ENCODE measurements at places on chromosomes 6 and 20.

DNA sequence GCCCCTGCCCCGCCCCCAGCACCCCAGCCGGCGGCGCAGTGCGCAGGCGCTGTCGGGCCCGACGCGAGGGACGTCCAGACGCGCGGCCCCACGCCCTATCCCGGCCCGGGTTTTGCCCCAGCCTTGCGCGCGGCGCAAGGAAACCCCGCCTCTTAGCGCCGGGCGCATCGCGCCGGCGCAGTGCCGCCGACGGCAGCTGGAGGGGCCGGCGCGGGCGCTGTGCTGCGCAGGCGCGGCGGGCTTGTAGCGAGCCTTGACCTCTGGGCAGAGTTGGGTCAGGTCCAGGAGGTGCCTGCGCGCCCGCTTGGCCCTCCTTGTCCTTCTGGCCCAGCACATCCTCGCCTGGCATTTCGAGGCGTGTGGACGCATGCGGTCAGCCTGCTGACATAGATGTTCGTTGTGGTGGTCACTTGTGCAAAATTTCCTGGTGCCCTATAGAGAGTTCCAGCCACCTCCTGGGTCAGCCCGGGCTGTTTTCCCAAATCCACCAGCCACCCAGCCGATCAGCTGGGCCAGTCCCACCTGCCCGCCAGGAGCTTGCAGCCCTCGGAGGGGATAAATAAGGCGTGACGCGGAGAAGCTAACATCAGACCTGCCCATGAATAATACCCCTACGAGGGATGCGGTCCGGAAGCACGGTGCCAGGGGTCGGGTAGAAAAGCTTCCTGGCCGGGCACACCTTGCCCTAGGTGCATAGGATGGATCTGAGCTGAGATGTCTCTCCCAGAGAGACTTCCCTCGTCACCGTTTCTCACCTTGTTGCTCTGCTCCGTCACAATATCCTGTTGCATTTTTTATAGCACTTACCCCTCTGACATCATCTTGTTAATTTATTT lies 428 bp upstream of the PRELID3B start:
- peak; percentile 89 for DNase-seq

DNA sequence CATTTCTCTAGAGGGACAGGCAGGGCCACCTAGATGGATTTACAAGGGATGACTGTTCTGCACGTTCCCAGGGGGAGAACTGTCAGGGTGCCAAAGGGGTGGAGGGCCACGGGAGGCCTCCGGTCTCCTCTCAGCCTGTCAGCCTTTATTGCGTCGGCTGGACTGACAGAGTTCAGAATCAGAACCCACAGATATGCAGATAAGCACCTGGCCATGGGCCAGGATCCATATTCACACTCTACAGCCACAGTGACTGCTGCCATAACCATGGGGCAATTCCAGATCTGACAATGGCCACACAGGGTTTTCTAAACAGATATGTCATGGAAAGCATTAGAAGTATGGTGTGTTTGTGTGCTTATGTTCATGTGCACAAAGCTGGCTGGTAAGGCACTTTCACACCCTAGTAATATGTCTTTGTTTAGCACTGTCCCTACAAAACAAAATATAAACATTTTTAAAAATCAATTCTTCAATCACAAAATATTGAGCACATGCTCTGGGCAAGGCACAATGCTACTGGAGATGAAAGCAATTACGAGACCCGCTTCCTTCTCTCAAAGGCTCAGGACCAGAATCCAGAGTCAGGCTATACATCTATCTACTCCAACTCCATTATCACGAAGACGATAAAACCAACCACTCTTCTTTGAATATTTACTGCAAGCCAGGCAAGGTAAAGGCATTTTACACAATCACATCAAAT lies 29.1 kb downstream of the TRAM2 start:
- DNase-seq: no peak

- DNase-seq: peak; percentile 22
These were observed at the start of gene PLEKHG1 for GRCh38 chr6:150599199-150600009. Gene PLEKHG1 (plus strand): TSS chr6:150599885. CDS start chr6:150733682, 133,797 bp downstream.

GRCh38 chr6:164753517-164753916 lies 555.9 kb downstream of the C6orf118 start:
- no peak for DNase-seq

DNA sequence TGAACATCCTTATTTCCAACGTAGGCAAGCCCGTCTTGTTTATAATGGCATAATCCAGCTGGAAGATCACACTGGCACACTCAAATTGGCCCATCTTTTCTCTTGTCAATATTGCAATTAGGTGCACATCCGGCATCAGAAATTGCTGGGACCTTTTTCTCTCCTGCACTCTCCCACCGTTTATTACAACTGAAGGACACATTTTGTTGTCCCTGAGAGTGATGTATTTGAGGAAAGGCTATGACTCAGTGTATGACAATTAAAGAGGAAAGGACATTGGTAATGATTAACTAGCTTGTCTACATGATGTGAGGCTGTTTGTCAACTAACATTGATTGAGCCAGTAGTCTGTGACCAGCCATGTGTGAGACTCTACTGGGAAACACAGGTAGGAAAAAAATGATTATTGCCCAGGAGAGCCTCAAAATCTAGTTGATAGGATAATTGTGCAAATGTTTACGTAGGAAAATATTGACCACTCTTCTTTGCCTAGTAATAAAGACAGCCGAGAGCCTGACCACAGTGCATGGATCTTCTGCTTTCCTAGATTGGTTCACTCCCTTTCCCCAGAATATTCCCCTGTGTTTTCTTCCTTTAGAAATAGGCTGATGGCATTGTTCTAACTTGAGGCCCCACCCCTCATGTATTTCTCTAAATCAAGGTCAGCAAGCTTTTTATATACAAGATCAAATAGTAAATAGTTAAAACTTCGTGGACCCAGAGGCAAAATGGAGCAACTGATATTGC lies 230.0 kb upstream of the BTBD3 start:
- no peak for DNase-seq

DNA sequence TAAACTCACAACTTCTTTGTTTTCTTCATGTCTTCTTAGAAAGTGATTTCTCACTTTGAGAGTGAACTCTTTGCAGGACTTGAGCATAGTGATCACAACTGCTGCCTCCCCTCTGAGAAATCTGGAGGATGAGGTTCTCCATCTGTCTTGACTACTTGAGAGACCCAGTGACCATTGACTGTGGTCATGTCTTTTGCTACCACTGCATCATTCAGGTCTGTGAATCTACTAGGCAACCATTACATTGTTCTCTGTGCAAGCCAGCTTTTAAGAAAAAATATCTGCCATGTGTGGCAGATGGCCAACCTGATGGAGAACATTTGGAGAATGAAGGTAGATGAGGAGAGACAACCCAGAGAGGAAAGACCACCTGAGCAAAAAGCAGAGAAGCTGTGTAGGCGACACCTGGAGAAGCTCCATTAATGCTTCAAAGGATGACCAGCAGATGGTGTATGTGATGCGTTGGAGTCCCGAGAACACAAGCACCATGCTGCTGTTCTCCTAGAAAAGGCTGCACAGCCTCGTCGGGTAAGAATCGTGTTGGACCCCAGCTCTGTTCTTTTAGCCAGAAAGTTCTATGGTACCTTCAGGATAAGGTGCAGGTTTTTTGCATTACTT lies 25.1 kb upstream of the TRIM26 start:
- DNase-seq: no peak

GRCh38 chr20:32359633-32360332 lies 1.7 kb downstream of the ASXL1 start:
- peak; percentile 44 for DNase-seq

- DNase-seq: no peak
These were observed 283.9 kb upstream of the FOXQ1 start for GRCh38 chr6:1027795-1028569.

- no peak for DNase-seq
These were observed 52.0 kb upstream of the FYN start for GRCh38 chr6:111925296-111925695.

DNA sequence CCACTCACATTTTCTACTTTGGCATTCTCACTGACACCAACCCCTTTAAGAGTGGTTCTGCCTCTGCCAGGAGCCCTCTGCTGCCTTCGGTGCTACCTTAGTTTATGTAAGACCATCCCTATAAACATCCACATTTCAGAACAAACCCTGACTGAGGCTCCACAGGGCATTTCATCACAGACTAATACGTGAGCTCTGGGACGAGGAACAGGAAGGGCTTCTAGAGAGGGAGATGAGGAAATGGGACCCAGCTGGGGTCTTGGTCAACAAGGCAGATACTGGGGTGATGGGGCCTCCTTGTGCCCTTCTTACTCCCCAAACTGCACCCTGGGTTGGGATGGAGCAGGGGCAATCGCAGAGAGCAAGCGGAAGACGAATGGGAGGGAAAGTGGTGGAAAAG lies 86.5 kb upstream of the FYN start:
- DNase-seq: no peak

DNA sequence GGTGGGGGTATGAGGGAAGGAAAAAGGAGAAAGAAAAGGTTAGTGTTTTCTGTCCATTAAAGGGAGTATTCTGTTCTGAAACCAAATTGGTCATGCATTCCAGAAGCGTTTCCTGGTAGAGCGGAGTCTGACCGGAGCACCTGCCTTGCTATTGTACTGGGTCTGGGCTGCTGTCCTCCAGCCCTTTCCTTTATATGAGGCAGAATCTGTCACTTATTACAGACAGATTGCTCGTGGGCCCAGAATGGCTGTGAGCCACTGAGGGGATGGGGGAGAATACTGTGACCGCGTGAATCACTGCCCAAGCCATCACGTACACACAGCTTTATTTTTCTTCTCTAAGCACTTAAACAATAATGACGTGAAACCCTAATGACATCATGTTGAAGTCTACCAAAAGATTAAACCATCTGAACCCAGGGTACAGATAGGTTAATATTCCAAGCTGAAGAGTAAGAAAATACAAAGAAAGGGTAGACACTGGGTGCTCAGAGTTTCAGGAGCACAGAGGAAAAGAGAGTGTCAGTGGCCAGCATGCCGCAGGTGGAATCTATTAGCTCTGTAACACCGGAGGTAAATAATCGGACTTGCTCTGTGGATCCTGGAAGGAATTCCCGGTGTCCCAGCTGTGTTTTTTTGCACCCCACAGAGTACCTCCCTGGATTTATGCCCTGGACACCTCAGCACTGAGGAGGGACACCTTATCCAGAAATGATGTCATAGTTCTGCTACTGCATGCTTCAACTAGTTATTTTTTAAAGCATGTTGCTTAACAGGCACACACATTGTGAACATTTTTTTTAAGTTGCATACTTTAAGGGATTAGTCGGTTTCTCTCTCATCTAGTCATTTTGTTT lies 573.3 kb downstream of the PKHD1 start:
- peak; percentile 66 for DNase-seq

DNA sequence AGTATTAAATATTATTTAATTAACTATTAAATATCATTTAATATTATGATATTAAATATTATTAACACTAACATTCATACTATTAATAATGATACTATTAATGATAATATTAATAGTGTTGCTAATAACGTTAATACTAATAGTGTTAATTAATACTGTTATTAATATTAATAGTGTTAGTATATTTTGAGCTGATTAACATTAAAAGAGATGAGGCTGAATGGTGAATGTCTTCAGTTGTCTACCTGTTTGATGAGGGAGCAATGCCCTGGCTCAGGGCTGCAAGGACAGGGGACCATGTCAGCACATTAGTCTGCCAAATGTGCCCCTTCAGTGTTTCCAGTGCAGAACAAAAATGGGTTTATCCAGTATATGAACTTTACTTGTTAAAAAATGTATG lies 96.6 kb upstream of the PLEKHG1 start:
- DNase-seq: no peak

Data from fibroblast of gingiva (primary cell).